ENCODE measurements at places on chromosomes 3 and 15.

- DNase-seq = no peak
These were observed 17.0 kb upstream of the OR5K1 start for GRCh38 chr3:98445949-98446406.

DNA sequence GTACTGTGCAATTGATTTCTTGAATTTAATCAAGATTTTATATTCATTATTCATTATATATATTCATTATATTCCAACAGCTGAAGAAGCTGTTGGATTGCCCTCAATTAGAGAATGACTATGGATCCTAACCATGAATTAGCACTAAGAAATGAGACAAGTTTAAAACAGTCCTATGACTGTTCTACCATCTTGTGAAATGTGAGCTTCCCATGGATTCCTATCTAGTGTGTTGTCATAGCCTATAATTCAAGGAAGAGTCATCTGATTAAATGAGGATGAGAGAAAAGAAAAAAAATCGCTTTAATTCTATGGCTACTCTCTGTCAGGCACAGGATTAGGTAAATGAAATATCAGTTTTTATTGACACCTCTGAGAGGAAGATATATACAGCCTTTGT, 696.6 kb upstream of the NAALADL2 start:
- no peak for DNase-seq

DNA sequence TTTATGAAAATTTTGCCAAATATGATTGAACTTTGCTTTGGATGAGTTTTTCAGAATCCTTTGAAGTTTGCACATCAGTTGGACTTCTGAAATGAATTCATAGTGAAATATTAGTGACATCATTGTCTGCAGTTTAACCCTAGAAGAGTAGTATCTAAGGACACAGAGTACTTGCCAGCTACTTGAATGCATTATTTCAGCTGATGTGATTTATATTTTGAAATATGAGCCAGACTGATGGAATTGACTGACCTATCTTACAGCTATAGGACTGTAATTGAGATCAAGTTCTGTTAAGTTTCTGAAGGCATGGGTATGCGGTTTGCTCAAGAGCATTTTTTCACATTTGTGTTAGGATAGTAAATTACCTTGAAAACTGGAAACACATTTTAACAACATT, 51.2 kb downstream of the LYSMD4 start:
- DNase-seq = no peak

DNA sequence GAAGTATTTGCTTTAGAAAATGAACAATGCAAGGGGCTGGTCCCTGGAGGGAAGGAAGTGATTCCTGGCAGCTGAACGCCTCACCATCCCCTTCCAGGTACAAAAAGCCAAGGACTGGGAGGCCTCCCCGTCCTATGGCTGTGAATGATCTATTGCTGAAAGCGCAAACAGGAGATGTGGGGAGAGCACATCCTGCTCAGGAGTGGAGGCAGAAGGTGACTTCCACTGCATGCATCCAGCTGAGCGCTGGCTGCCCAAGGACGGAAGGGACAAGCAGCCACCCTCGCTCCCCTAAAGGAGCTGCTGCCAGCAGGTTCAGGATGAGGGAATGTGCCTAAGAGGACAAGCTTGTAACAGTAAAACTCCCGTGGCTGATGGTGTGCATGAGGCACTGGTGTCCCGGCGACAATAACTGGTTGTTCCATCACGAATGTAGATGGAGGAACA, 41.4 kb downstream of the ABTB1 start:
- DNase-seq = no peak

DNA sequence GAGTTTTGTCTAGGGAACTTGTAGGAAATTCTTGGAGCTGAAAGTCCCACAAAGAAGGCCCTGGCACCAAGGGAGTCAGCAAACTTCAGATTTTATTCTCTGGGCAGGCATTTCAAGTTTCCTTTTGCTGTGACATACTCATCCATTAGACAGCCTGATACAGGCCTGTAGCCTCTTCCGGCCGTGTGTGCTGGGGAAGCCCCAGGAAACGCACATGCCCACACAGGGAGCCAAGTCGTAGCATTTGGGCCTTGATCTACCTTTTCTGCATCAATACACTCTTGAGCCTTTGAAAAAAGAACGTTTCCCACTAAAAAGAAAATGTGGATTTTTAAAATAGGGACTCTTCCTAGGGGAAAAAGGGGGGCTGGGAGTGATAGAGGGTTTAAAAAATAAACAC, 15.0 kb downstream of the TIGIT start:
- DNase-seq = no peak

DNA sequence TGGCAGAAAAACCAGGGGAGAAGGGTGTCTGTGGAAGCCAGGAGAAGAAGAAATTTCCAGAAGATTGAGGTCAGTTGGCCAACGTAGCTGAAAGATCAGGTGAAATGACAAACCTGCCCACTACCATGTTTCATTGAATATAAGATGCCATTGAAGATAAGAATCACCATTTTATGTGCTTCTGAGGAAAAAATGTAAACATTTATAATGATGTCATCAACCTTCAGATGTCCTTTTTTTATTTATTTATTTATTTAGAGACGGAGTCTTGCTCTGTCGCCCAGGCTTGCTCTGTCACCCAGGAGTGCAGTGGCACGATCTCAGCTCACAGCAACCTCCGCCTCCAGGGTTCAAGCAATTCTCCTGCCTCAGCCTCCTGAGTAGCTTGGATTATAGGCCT, 4.9 kb upstream of the PODXL2 start:
- DNase-seq = no peak

DNA sequence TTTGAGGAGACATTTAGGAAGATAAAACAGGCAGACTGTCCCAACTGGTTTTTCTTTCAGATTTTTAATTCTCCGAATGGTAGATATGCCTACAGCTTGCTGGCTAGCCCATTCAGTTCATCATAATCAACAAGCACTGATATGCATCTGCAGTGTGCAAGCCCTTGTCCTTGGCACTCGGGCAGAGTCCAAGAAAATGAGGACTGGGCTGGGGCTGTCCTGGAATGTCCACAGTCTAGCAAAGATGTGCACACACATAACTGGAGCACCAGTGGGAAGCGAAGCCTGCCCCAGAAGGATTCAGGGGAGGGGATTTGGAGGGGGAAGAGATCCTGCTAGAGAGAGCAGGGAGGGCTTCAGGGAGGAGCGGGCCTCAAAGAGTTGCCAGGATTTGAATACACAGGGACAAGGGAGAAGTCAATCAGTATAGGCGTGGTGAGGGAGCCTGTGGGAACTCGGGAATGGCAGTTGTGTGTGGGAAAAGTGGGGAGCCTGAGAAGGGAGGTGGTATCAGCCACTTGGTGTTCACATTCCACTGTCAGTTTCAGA, 8.7 kb downstream of the FAH start:
- DNase-seq = no peak

DNA sequence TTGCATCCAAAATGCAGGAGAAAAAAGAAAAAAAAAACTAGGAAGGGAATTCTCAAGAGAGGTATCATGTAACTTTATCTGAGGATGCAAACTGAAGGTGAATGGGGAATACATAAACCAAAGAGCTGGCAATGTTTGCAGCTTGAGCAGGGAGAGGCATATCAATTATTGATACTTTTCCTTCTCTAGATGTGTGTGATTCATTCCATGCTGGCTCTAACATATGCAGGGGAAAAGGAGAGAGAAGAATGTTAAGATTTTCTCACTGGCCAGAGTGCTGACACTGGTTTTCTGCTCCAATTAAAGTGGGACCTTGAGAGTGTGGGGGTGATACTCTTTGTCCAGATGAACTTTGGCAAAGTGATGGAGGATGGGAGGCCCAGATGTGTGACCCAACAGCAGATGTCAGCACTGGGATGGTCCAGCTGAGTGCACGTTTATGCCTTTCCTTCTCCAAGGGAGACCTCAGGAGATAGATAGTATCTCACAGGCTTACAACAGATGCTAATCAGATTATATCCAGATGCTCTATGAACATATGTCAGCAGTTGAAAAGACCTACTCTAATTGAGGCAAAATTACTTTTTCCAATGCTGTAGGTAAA, 50.0 kb upstream of the PSMD6 start:
- no peak for DNase-seq

DNA sequence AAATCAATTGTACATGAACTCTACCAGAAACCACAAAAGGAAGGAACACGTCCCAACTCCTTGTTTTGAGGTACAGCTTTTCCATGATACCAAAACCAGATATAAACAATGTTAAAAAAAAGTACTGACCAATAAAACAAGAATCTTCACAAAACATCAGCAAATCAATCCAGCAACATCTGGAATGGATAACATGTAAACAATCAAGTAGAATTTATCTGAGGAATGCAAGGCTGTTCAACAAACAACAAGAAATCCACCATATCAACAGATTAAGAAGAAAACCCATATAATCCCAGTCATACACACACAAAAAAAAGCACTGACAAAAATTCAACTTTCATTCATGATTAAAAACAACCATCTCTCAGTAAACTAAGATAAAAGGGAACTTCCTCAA, 26.7 kb downstream of the TJP1 start:
- no peak for DNase-seq

DNA sequence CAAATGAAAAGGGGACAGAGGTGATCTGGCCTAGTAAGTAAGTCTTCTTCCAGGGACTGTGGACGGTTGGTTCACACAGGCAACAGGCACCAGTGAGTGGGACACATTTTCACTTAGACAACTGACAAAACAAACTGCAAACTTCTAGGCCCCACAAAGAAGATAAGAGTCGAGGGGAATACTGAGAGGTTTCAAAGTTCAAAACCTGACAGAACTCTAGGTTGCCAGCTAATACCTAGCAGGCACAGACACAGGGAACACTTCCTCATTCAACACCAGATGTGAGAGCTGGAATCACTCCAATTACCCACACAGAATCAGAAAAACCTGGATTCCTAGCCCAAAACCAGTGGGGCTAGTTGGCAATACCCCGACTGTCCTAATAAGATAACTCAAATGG, 621.7 kb downstream of the ZPLD1 start:
- DNase-seq = no peak

- DNase-seq = no peak
These were observed 20.2 kb downstream of the ILDR1 start for GRCh38 chr3:122001892-122002291.

- DNase-seq = no peak
These were observed 14.2 kb upstream of the SUCNR1 start for GRCh38 chr3:151859233-151859673.

- no peak for DNase-seq
These were observed 244.2 kb upstream of the ST8SIA2 start for GRCh38 chr15:92149465-92149864.

- DNase-seq = no peak
These were observed 14.6 kb downstream of the HDAC11 start for GRCh38 chr3:13494463-13495350.

GRCh38 chr15:57220205-57220604, 156.1 kb upstream of the CGNL1 start:
- DNase-seq = no peak

DNA sequence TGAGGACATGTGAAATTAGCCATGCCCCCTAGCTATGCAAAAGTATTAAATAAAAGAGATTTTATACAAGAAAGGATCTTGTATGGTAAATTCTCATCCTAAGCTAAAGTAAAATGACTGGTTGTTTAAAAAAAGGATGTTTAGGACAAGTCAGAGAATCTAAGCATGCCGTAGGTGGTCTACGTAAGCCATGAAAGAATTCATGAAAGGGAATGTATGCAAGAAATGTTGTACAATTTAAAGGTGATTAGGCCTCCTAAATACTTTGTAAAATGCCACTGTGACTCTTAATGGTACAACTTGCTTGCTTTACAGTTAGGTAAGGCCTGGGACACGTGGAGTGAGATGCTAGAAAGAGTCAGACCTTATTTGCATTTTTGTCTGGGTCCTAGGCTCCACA, 209.0 kb downstream of the EFHB start:
- no peak for DNase-seq

DNA sequence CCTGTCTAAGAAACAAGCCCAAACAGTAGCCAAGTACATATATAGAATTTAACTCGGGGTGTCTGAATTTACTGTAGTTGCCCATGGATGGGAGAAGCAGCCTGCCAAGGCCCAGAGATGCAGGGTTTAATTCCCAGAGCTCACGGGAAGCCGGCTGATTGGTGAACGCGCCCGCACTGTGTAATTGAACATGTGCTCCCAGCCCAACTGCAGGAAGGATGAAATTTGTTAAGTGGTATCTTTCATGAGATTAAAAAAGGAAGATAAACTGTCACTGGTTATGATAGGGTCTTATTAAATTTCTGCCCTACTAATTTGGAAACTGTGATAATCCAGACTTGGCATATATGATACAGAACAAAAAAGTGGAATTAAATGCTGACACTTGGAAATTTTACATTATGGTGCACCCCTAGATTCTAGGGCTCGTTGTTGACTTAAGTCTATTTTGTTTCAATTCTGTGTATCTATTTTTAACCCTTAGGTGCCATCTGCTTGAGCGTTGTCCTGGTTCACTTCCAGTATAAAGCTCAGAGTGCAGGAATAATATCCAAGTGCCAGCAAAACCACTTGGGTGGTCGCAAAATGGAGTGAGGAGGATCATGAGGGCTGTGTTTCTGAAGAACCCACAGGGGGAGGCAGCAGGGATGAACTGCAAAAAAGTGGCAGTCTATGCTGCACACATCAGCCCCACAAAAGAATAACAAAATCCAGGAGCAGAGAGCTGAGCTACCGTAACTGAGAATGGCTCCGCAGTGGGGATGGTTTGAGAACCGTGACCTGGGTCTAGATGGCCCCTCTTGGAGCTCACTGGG, 13.8 kb upstream of the TMC3 start:
- DNase-seq = no peak

DNA sequence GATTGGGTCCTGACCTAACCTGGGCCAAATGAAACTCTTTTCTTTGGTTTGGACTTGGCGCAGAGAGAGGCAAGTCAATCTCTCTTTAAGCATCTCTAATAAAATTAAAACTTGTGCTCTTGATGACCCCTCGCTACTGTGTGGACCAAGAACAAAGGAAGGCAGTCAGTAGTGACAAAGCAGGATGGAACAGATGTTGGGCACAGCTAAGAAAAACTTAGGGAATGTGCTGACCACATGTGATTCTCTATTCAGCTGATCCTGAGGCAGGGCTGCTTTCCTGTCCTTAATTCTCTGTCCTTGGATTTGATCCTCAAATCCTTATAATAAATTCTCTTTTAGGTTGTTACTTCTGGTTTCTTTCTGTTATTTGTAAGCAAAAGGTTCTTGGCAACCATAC, 259.9 kb downstream of the ZIC1 start:
- DNase-seq = no peak

- DNase-seq = no peak
These were observed 3.4 kb upstream of the MITF start for GRCh38 chr3:69735893-69736292.

- no peak for DNase-seq
These were observed 13.4 kb downstream of the DZIP3 start for GRCh38 chr3:108602935-108603294.

- DNase-seq = no peak
These were observed 204.4 kb downstream of the SLC9A9 start for GRCh38 chr3:143643905-143644304.

- no peak for DNase-seq
These were observed 35.2 kb upstream of the USP3 start for GRCh38 chr15:63469190-63469589.
